ENCODE measurements at places on chromosomes 2 and 18. TPM values are rescaled to one million over a fixed set of nuclear protein-coding genes. Genes with fewer than 3 reads are reported as not detected.
A peak's percentile ranks its signal among the peaks of the same experiment; 100 is the strongest.

GRCh38 chr18:25880441-25880840 lies 210.0 kb downstream of the SS18 start:
- no peak for DNase-seq

The SLC38A11 gene
- total RNA-seq = not detected

DNA sequence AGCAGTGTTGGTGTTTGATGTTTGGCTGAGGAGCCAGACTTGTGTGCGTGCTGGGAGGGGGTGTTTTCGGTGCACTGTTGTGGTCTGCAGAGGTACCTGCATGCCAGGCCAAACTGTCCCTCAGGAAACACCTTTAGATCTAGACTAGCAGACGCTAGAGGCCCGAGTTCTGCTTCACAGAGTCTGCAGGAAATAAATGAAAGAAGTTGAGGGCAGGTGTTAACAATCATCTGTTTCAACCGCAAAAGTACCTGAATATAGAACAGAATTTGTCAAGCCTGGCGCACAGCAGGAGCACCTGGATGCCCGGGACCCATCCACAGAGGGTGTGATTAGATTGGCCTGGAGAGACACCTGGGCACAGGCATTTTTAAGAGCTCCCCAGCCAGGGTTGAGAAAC lies 40.5 kb upstream of the REL start:
- DNase-seq = peak; percentile 6

The WNT6 gene
- total RNA-seq = 0.26 TPM

DNA sequence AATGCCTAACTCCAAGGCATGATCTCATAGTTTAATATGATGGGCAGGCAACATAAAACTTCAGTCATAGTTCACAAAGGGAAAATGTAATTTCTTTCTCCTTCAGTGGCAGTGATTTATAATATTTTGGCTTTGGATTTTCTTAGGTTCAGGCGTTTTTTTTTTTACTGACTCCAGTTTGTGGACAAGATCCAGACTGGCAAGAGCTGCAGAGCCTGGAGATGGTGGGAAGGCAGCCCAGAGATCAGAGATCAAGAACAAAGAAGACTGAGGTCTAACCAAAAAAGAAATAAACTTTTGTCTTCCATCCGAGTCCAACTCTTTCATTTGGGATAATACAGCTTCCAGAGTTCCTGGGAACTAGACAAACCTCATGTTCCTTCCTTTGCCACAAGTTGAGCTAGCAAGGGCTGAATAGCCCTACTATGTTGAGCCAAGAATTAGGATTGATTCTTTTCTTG lies 215.3 kb upstream of the SETBP1 start:
- DNase-seq = no peak

- DNase-seq = no peak
These were observed 225.3 kb upstream of the ARL4C start for GRCh38 chr2:234722176-234722575.

- no peak for DNase-seq
These were observed 15.4 kb upstream of the FOSL2 start for GRCh38 chr2:28377195-28377816.

The TCF23 gene
- total RNA-seq = not detected

DNA sequence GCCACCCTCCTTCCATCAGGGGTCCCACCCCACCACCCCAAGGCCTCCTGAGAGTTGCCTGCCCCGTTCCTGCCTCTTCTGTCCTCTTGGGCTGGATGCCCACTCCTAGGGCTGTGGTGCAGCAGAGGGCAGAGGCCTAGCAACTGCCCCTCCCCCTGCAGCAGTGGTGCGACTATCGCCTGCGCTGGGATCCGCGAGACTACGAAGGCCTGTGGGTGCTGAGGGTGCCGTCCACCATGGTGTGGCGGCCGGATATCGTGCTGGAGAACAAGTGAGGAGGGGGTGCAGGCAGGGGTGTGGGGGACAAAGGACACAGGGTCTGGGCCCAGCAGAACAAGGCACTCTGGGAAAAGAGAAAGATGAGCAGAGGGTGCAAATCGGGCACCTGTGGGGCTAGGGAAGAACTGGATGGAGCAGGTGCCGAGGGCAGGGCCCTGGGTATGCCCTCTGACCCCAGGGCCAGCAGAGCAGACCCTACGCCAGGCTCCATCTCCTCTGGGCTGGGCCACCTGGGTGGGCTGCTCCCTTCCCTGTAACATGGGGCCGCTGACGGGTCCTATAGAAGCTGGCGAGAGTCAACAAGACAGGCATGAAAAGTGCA lies 1.0 kb downstream of the CHRNG start:
- DNase-seq = no peak

Data from CD4-positive, alpha-beta memory T cell (primary cell).